HFFc6 (cell line): ENCODE measurements at places on chromosomes 12 and 14. TPM values are rescaled to one million over a fixed set of nuclear protein-coding genes. Genes with fewer than 3 reads are reported as not detected.

The POTEG gene
- not detected in 2 replicates for total RNA-seq

The COX8C gene
- total RNA-seq: not detected in 3 replicates

The IL22 gene
- not detected in 3 replicates for total RNA-seq

- peak overlapping the region; percentile 36; the same call in 1 of the 2 replicates for H3K27ac ChIP-seq
- peaks cover 57% of the 10 kb centered on the region for H3K36me3 ChIP-seq
- H3K27me3 ChIP-seq: peaks cover 5% of the 10 kb centered on the region
- DNase-seq: no peak
- peaks cover 81% of the 10 kb centered on the region for H3K4me1 ChIP-seq
- H3K4me3 ChIP-seq: no peak overlapping the region
Measured at GRCh38 chr14:52879958-52880357, 70.9 kb downstream of the FERMT2 start.

The NEUROD4 gene
- total RNA-seq: not detected in 3 replicates

DNA sequence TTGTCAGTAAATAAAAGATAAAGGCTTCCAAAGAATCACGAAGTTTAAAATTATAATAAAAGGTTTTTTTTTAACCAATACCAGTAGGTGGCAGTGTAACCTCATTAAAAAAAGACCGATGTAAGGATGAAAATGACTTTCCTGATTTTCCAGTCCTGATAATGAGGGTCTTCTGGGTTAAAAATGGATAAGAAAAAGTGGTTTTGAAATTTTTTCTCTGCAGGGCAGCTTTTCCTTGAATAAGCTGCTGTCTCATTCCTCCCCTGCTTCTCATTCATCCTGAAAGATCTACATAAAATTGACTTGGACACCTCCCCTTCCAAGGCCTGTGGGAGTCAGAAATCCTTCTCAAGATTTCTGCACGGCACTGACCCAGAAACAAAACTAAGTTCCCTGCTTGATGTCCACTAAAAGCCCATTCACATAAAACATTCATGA lies 58.9 kb upstream of the FBXO33 start:
- peak; percentile 30 for DNase-seq
- peak overlapping the region; percentile 82 for H3K27ac ChIP-seq
- no peaks in the 10 kb centered on the region; the same call in 1 of the 2 replicates for H3K27me3 ChIP-seq
- H3K4me1 ChIP-seq: peaks cover 17% of the 10 kb centered on the region
- peak overlapping the region; percentile 76; the same call in 1 of the 2 replicates for H3K4me3 ChIP-seq

The NPC2 gene
- total RNA-seq: 75.7 to 85.0 TPM (median 76.8 TPM) in 3 replicates

GRCh38 chr14:104965561-104966231 lies 12.5 kb downstream of the AHNAK2 start:
- peaks cover 29% of the 10 kb centered on the region for H3K4me1 ChIP-seq
- H3K27me3 ChIP-seq: no peaks in the 10 kb centered on the region; the same call in 1 of the 2 replicates
- no peak overlapping the region for H3K27ac ChIP-seq
- no peak overlapping the region for H3K4me3 ChIP-seq
- H3K36me3 ChIP-seq: no peaks in the 10 kb centered on the region; the same call in 1 of the 2 replicates

DNA sequence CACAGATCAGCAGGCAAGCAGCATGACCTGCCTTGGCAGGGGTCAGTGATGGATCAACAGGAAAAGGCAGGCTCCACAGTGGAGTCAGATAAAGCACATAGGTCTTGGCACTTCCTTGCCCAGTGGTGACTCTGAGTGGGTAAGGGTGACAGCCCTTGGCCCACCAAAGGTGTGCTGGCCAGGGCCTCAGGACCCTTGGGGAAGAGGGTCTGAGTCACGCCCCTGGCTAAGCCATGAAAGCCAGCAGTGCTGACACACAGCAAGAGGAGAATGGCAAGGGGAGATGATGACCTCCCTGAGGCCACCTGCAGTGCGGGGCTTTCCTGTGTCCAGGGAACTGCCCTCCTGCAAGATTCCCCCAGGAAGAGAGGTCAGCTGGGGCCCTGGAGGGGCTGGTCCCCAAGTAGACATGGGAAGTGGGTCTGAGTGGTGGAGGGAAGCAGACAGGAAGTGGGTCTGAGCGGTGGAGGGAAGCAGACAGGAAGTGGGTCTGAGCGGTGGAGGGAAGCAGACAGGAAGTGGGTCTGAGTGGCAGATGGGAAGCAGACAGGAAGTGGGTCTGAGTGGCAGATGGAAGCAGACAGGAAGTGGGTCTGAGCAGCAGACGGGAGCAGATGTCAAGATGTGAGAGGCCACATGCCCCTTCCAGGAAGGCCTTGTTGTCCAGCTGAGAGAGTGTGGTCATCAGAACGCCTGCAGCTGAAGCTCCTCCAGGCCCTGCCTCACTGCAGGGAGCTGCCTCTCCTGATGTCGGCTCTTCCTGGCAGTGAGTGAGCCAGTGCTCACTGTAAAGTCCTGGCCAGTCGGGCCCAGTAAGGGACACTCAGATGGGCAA lies 34.8 kb downstream of the DIO3 start:
- no peaks in the 10 kb centered on the region for H3K4me1 ChIP-seq
- H3K27me3 ChIP-seq: peaks cover 15% of the 10 kb centered on the region
- no peaks in the 10 kb centered on the region; the same call in 1 of the 2 replicates for H3K36me3 ChIP-seq
- no peak for DNase-seq
- H3K27ac ChIP-seq: no peak overlapping the region
- no peak overlapping the region for H3K4me3 ChIP-seq

The PRKAB1 gene
- total RNA-seq: 19.5 to 21.9 TPM (median 19.5 TPM) in 3 replicates

DNA sequence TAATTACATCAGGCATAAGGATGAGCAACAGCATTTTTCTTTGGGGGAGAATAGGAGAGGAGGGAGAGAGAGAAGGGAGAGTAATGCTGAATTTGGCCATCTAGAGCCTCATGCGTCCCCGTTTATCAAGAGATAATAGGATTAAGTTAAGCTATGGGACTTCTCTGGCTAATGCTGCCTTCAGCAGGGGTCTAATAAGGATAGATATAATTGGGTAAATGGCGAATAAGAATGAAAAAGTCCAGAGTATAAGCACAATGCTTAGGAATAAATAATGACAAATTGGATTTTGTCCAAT lies 470.0 kb downstream of the EGLN3 start:
- no peak overlapping the region for H3K27ac ChIP-seq
- H3K27me3 ChIP-seq: peaks cover 2% of the 10 kb centered on the region; the same call in 1 of the 2 replicates
- H3K36me3 ChIP-seq: no peaks in the 10 kb centered on the region
- H3K4me1 ChIP-seq: no peaks in the 10 kb centered on the region
- no peak overlapping the region for H3K4me3 ChIP-seq
- DNase-seq: no peak

GRCh38 chr14:79570648-79571047 lies 640.7 kb downstream of the DIO2 start:
- no peak overlapping the region for H3K4me3 ChIP-seq
- H3K4me1 ChIP-seq: no peaks in the 10 kb centered on the region
- no peak overlapping the region for H3K27ac ChIP-seq

The KRT2 gene
- not detected in 3 replicates for total RNA-seq

GRCh38 chr14:45015133-45015532 lies 53.1 kb downstream of the TOGARAM1 start:
- H3K4me3 ChIP-seq: no peak overlapping the region
- no peaks in the 10 kb centered on the region for H3K4me1 ChIP-seq
- H3K36me3 ChIP-seq: peaks cover 6% of the 10 kb centered on the region; the same call in 1 of the 2 replicates
- H3K27ac ChIP-seq: no peak overlapping the region
- no peaks in the 10 kb centered on the region; the same call in 1 of the 2 replicates for H3K27me3 ChIP-seq

The GALNT8 gene
- not detected in 2 replicates for total RNA-seq

The SLC8A3 gene
- not detected in 3 replicates for total RNA-seq

GRCh38 chr14:59465316-59466135 lies at the start of gene GPR135:
GPR135 (minus strand) TSS chr14:59465380; CDS start chr14:59465226, 154 bp downstream.
- DNase-seq: no peak
- peak within 1 kb of the TSS; percentile 86 for H3K4me3 ChIP-seq
- H3K36me3 ChIP-seq: peaks cover 12% of the 10 kb centered on the region
- H3K27me3 ChIP-seq: no peaks in the 10 kb centered on the region
- peaks cover 18% of the 10 kb centered on the region for H3K4me1 ChIP-seq
